Activated CD4-positive, alpha-beta T cell treated with anti-CD3 and anti-CD28 coated beads, Interleukin-2, amount 50 U/mL, for 1 hour (primary cell): ENCODE measurements at places on chromosomes 13 and 19.
A peak's percentile ranks its signal among the peaks of the same experiment; 100 is the strongest.

DNA sequence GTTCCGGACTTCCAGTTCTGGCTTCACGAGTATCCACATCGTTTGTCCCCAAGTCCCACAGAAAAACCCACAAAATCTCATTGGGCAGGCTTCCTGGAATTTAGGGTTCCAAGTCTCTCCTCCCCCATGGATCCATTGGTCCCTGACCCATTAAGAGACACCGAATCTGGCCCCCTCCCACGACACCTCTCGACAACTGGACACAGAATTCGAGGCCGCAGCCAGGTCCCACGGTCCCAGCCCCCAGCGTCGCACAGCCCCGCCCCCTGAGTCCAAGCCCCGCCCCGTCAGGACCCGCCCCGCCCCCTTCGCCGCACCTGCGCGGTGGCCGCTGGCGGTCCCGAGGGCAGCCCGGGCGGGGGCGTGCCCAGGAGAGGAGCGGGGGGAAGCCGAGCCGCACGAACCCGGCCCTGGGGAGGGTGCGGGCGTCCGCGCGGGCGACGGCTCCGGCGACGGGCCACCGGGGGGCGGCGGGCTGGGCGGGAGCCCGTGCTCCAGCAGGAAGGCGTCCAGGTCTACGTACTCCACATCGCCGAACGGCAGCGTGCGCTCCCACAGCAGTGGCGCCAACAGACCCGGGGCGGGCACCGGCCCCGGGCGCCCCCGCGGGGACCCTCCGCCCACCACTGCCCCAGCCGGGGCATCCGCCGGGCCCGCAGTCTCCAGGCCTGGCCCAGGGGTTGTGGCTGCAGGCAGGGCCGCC, 1.8 kb downstream of the DBP start:
- DNase-seq = peak; percentile 71

GRCh38 chr13:114017028-114017630, 43.3 kb upstream of the C13orf46 start:
- DNase-seq = no peak

DNA sequence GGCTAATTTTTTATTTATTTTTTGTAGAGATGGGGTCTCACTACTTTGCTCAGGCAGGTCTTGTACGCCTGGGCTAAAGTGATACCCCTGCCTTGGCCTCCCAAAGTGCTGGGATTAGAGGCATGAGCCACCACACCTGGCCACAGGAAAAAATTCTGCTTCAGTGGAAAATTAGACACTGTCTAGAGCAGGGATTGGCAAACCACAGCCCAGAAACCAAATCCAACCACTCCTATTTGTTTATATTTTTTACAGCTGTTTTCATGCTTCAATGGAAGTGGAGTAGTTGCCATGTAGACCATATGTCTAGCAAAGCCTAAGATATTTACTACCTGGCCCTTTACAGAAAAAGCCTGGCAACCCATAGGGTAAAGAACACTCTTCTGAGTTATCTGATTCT, 123.7 kb upstream of the MRI1 start:
- DNase-seq = no peak

- DNase-seq = no peak
Observed at GRCh38 chr13:44271031-44271455, 102.6 kb upstream of the SERP2 start.

DNA sequence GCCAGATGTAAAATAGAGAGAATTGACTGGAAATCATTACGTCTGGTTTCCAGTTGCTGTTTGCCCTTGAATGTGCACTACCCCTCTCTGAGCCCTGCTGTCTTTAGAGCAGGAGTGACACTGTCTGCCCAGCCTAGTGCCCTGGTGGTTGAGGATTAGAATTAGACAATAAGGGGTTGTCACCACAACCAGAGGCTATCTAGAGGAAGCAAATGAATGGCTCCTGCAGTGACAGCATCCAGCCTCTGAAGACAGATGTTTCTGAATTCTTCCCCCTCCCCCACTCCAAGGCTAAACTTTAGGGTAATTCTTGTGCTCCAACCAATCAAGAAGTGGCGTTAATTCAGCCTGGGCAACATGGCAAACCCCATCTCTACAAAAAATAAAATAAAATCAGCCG, 2.0 kb downstream of the RAB8A start:
- DNase-seq = no peak

GRCh38 chr13:45370922-45371406, 30.0 kb upstream of the TPT1 start:
- DNase-seq = peak; percentile 53

- no peak for DNase-seq
Observed at GRCh38 chr13:110653851-110654250, 38.5 kb downstream of the NAXD start.

GRCh38 chr13:111429064-111429558, 108.7 kb downstream of the TEX29 start:
- peak; percentile 20 for DNase-seq

GRCh38 chr19:19259741-19260140, 13.4 kb downstream of the TM6SF2 start:
- DNase-seq = no peak

DNA sequence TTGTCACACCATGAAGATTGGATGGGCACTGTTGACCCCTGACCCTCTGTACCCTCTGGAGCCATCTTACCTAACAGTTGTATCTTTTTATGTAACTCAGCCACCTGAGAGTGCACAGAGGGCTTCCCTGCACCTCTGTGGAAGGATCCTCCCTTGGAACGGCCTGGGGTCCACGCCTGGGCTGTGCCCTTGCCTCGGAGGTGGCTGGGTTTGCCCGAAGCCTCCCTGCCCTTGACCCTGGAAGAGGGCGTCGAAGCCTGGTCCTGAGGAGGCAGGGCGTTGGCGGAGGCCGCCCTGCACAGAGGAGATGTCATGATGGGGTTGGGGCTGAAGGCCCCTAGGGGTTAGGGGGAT, 241 bp downstream of the ODAD3 start:
- DNase-seq = no peak

GRCh38 chr13:99500839-99501183, 461 bp upstream of the TM9SF2 start:
- DNase-seq = no peak

DNA sequence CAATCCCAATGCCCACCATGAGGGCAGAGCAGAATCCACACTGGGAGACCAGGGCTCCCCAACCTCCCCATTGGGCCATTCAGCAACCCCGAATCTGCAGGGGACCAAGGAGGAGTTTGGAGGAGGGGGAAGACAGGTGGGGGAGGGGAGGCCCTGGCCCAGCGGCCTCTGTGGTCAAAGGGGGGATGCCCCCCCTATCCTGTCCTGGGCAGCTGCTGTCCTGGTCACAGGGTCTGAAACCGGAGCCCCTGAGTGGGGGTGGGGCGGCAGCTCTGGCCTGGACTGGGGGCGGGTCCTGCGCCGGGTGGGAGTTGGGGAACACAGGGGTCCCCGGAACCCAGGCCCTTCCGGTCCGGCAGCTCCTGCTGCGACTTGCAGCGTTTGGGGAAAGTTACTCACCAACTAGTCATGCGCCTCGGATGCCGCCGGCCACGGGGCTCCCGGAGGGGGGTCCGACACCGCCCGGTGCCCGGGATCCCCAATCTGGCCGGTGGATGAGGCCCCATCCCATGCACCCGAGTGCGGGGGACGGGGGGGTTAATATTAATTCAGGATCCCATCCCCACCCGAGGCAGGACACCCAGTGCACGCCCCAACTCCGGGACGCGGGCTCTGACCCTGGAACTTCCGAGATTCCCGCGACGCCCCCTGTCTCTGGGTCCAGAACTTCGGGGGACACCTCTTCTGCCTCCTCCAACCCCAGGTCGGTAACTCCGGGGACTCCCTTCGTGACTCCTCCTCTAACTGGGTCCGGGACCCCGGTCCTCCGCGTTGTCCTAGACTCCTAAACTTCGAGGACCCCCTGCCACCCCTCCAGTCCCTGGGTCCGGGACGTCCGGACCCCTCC, 872 bp downstream of the HOMER3 start:
- DNase-seq = no peak

- no peak for DNase-seq
Observed at GRCh38 chr13:33119022-33119781, 103.0 kb downstream of the KL start.

DNA sequence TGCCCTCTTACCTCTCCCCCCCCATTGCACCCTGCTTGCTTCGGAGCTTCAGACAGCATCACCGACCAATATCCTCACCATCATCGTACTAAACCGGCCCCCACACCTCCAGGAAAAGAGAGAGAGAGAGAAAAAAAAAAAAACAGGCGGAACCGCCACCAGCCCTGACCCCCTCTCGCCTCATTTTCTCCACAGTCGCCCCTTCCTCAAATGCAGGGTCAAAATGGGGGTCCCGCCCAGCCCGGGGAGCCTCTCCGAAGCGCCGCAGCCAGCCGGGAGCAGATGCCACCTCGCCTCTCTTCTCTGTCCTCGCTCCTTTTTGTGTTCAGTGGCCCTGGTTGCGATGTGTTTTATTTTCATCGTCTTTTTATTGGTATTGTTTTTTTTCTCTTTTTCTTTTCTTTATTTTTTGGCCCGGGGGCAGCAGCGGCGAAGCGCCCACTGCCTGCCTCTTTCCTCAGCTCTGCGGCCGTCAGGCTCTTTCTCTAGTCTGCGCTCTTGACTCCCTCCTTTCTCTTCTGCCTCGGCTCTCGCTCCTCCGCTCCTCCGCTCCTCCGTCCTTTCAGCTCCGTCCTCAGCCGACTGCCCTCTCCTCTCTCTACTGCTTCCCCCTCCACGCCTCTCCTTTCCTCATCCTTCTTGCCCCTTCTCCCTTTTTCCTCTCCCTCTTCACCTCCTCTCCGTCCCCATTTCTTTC, 41.4 kb downstream of the DEDD2 start:
- DNase-seq = no peak

DNA sequence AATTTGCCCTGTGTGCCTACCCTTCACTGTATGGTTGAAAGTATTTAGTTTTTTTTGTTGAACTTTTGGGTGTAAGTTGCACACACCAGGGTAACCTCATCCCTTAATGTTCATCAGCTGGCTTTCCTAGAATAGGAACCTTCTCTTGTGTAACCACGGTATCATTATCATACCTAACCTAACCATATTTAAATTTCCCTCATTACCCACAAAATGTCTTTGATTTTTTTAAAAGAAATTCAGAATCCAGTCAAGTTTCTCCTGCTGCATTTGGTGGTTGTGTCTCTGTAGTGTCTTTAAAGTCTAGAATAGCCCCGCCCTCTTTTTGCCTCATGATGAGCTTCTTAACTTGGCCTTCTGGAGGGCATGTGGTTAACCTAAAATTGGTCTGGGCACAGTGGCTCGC, 80.3 kb downstream of the RYR1 start:
- DNase-seq = no peak

DNA sequence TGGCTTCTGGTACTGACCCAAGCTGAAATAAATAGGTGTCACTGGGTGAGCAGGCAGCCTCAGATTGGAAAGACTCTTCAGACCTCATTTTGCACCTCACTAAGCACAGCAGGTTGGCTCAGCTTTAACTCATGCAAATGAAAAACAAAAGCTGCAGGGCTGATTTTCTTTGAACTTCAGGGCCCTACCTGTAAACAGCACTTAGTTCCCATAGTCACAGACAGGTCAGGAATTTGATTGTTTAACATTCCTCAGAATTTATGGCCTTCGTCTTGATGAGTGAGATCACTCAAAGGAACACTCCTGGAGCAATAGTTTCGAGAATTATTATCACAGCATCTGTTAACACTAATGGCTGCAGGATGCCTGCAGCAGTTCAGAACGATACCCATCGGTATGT, 718.5 kb downstream of the EFNB2 start:
- DNase-seq = no peak

DNA sequence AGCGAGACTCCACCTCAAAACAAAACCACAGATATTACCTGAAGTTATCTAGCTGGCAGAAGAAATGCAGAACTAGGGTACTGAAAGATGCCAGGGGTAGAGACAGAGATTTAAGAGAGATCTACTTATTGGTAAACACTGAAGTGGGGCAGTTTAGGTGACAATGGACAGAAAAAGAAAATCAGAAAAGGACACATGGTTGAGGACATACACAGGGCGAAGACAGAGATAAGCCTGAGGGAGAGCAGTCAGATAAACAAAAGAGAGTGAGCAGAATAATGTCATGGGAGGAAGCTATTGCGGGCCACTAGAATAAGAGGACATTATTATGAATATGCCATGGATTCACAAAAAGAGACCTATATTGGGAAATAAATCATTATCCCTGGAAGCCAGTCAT, 3.3 kb downstream of the NEK5 start:
- no peak for DNase-seq

GRCh38 chr19:48606463-48607358, at the start of gene SPACA4:
TSS of gene SPACA4 (plus strand) at chr19:48606742. CDS start at chr19:48606979, 237 bp downstream.
- no peak for DNase-seq

DNA sequence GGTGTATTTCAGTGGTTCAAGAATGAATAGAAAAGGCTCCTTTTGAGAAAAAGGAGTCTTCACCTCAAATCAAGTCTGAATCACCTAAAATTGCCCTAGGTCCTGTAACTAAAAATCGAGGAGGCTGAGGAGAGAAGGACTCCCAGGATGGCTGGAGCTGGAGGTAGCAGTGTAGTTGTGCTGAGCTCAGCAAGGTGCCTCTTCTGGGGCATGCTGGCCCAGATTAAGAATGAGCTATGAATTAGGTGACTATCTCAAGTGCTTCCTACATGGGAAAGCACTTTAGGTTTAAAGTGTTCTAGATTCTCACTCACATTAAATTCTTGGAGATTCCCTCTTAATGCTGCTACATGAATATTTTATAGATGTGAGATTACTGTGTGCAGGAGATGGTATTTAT, 28.8 kb upstream of the KL start:
- DNase-seq = no peak

GRCh38 chr13:60369242-60369641, 27.8 kb upstream of the TDRD3 start:
- no peak for DNase-seq

DNA sequence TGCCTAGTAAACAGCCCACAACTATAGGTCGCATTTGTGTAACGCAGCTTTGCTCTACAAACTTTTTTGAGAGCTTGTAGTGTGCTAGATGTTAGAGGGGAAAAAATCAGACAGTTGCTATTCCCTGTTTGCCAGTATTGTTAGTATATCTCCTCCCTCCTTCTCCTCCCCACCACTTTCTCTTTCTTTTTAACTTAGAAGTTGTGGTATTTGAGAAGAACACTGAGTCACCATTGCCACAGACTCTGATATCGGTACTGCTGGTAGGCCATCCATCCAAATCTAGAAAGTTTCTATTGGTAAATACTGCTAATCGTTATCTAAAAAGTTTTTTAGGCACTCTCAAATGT, 666 bp downstream of the POMP start:
- no peak for DNase-seq
